ENCODE measurements at places on chromosomes 12 and 14.

- no peak for DNase-seq
Measured at GRCh38 chr14:65237941-65238340, 135.6 kb upstream of the MAX start.

DNA sequence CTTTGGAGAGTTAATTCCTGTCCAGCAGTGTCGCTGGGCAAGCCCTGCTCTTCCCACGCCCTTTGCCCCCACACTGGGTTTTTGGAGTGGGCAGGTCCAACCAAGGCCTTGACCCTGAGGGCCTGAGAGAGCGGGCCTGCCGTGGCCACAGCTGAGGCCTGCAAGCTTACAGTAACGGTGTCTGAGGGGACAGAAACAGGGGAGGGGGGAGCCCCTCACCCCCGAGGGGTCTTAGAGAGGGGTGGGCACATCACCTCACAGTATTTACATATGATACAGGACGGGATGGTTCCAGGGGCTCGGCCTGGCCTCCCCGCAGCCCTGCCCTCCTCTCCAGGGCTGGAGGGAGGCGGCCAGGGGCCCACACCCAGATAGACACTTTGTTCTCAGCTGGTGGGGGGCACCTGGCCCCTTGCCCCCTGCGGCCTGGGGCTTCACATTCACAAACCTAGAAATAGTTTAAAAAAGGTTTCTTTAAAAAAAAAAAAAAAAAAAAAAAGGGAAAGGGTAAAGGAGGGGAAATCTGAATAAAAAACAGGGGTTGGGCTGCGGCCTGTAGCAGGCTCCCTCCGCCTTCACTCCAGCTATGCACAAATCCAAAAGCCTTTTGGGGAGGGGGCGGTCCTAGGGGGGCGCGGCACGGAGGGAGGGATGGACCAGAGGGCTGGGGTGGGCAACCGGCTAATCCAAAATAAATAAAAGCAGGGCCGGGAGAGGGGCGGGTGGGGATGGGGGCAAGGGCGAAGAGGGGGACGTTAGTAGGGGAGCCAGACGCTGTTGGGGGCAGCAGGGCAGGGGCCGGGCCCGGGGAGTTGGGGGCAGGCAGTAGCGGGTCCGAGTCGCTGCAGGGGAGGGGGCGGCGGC, 14.8 kb upstream of the PLA2G1B start:
- DNase-seq: no peak

DNA sequence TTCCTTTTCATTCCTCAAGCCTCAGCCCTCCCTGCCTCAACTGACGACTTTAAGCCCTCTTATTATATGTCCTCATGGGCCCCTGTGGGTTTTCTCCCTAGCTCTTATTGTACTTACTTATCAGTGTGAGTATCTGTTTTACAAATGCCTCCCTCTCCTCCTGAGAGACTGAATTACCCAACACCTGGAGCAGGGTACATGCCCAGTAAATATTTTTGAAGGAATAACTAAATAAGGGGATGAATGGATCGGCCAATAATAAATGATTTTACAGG, 95.8 kb upstream of the SLC35F4 start:
- no peak for DNase-seq

DNA sequence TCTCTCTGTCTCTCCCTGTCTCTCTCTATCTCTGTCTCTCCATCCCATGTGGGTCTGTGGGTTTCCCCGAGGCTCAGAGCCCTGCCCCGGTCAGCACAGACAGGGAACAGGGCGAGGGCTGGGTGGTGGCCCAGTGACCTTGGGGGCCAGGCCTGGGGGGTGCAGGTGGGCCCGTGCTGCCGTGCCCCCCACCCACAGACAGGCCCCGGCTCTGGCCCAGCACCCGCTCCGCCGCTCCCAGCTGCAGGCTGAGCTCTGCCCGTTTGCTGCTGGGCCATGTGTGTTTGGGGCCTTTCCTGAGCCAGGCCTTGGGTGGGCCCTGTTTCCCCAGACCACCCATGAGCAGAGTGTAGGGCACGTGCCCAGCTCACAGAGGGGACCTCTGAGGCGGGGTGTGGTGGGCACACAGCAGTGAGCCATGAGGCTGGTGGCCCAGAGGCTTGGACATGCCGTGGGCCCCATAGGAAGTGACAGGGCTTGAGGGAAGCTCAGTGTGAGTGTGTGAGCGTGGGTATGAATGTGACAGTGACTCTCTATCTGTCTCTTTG, 51.0 kb downstream of the TMEM121 start:
- no peak for DNase-seq

DNA sequence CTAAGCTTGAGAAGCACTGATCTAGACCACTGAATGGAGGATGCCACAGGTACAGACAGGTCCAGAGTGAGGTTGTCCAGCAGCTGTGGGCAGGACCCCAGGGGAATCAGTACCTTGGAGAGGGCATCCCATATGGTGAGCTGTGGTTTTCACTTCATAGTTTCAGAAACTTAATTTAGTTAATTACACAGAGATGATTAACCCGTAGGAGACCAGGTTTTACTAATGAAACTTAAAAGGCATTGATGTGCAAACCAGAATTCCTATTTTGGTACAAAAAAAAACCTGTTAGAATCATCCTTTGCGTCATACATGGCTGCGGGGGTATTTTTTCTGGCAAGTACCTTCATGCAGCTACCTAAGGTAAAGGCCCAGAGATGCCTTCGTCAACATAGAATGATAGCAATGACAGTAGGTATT, 159.3 kb downstream of the DACT1 start:
- no peak for DNase-seq

All from GDM1 (cell line).